ENCODE measurements at places on chromosomes 1 and 21.

GRCh38 chr1:201377611-201378092, at the start of gene TNNT2:
TSS of gene TNNT2 (minus strand) at chr1:201377680. CDS start at chr1:201373254, 4,426 bp downstream.
- DNase-seq = no peak

DNA sequence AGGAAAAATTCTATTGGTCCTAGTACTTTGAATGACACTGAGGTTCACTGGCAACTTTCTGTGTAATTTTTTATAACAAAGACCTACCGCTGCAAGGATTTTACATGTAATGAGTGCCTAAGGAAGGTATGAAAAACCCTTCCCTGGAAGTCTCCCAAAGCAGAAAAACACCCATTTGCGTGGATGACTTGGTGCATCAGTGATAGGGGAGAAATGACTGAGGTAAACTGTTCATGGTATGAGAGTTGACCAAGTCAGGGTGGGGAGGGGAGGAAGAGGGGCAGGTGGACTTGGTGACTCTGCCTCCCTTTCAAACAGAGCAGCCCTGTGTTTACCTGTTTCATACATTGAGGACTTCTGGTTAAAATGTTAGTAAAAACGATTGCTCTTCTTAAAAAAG, 78.8 kb upstream of the IPO9 start:
- DNase-seq = no peak

DNA sequence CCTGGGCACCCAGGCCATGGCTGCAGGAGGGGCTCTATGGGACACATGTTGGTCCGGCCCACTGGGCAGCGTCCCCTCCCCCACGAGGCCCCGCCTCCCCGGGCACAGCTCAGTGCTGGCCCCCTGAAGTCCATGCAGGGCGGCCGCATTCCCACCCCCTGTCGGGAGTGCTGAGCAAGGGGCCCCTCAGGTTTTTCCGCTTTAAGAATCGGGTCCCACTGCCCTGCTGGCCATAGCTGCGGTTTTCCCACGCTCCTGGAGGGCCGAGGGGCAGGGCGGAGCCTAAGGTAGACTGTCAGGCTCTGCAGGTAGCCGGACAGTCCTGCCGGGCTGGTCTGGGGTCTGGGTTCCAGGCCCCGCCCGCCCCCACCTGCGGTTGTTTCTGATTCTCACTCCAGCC, 43.5 kb upstream of the CCDC27 start:
- no peak for DNase-seq

DNA sequence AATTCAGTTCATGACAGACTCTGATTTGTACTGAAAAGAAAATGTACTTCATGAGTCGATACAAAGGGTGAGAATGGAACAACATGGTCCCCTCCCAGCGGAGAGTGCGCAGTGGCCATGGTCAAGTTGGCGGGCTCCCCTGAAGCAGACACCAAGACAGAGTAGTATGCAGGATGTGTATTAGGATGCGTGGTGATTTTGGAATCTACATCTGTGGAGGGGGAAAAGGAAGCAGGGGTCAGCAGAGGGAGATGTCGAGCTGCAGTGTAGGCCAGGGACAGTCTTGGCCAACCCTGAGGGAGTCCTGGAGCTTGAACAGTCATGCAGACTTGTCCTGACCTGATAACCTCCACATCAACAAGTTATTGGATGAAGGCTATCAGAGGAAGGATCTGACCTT, 481.0 kb downstream of the OMA1 start:
- DNase-seq = no peak

GRCh38 chr1:208967334-208967733, 616.2 kb upstream of the CAMK1G start:
- DNase-seq = no peak

- DNase-seq = no peak
Measured at GRCh38 chr1:156937883-156938282, 17.5 kb downstream of the LRRC71 start.

GRCh38 chr1:198701766-198702539, 63.1 kb downstream of the PTPRC start:
- no peak for DNase-seq

- no peak for DNase-seq
Measured at GRCh38 chr1:239914751-239915231, 176.9 kb upstream of the FMN2 start.

GRCh38 chr1:150150133-150151021, 661 bp downstream of the PLEKHO1 start:
- DNase-seq = no peak

DNA sequence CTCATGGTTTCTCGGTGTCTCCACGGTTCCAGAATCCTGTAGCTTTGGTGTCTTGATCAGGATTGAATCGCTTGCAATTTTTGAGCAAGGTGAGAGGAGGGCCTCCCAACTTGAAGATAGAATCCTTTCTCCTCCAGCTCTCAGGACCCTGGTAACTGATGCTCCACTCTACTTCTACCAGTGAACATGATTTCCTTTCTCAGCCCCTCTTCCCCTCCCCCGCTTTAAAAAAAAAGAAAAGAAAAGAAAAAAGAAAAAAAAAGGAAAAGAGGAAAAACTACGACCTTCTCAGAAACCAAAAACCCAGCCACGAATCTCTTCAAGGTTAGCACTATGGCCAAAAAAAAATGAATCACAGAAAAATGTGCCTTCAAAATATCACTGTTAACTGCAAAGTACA, 1.2 kb downstream of the ARHGEF11 start:
- no peak for DNase-seq

DNA sequence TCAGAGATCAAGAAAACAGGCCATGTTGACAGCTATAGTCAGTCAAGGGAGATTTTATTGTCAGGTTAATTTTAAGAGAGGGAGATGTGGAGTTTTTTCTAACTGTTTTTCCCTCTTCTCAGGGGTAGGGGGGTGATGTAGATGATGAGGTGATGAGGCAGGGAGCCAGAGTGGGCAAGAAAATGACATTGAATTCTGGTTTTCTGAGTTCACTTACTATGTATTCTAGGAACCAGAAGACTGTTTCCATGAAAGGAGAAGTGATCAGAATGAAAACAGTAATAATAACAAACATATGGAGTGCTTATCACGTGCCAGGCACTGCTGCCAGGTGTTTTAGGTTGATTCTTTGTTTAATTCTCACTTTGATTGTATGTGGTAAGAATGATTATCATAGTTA, 40.2 kb downstream of the CASQ2 start:
- no peak for DNase-seq

- no peak for DNase-seq
Measured at GRCh38 chr1:116110567-116111523, at the start of gene MAB21L3. TSS of gene MAB21L3 (plus strand) at chr1:116111399. CDS start at chr1:116112616, 1,217 bp downstream.

GRCh38 chr1:109283748-109284600, 1.0 kb upstream of the PSRC1 start:
- DNase-seq = no peak

GRCh38 chr1:245556057-245556456, 401.3 kb downstream of the KIF26B start:
- no peak for DNase-seq

- peak; percentile 44 for DNase-seq
Measured at GRCh38 chr1:89633248-89633799, 404 bp downstream of the LRRC8C start.

DNA sequence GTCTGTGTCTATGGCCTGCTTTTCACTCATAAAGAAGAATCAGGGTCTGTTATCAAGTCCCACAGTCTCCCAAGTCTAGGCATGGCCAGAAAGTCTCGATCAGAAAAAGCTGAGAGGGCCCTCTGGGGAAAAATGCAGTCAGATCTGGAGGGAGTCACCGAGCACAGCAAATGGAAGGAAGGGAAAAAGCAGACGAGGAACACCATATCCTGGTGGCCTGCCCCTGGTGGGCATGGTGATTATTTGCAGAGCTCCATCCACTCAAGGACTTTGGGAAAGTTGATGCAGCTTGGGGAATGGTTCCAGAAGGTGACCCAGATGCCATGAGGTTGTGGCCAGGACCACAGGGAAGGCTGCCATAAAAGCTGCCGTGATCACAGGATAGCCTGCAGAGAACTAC, 189.1 kb downstream of the CLIC6 start:
- no peak for DNase-seq

DNA sequence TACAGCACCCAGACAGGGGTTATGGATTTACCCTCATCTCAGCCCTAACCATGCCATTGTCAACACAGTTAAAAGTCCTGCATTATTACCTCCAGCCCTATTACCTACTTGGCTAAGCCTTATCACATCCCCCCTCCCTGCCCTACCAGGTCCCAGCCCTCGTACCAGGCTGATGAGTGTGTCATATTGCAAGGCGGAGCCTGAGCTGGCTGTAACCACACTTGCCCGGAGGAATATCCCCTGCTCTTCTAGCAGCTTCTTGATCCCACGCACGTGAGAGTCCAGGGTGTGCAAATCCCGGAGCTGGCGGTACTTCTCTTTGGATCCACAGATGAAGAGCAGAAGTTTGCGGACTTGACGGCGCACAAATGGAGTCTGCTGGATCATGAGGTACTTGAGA, 87.4 kb downstream of the UBR4 start:
- no peak for DNase-seq

- DNase-seq = no peak
Measured at GRCh38 chr1:236489710-236490377, 33.9 kb upstream of the LGALS8 start.

DNA sequence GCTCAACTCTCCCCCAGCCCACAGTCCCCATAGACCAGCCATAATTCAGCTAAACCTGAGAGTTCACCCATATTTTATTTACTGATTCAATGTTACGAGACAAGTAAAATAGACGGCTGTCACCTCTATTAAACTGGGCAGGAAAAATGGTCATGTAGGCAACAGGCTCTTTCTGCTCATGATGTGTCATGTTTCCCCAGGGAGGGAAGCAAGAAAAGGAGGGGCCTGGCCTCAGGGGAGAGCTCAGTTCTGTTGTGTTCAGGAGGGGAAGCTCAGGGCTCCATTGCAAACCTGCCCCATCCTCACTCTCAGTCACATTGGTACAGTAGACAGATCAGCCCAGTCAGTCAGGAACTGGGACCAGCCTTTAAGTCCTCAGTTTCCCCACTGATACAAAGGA, 12.8 kb downstream of the GRIK3 start:
- no peak for DNase-seq

- DNase-seq = no peak
Measured at GRCh38 chr1:183571678-183572268, 18.5 kb downstream of the NCF2 start.

- no peak for DNase-seq
Measured at GRCh38 chr1:61224609-61225008, 142.2 kb downstream of the NFIA start.
